Fibroblast of skin of left quadriceps (primary cell): ENCODE measurements at places on chromosomes 16 and 17.

- DNase-seq = no peak
Observed at GRCh38 chr16:49809062-49809461, 46.9 kb downstream of the ZNF423 start.

GRCh38 chr17:28078341-28079229 is 36.1 kb downstream of the NLK start:
- no peak for DNase-seq

DNA sequence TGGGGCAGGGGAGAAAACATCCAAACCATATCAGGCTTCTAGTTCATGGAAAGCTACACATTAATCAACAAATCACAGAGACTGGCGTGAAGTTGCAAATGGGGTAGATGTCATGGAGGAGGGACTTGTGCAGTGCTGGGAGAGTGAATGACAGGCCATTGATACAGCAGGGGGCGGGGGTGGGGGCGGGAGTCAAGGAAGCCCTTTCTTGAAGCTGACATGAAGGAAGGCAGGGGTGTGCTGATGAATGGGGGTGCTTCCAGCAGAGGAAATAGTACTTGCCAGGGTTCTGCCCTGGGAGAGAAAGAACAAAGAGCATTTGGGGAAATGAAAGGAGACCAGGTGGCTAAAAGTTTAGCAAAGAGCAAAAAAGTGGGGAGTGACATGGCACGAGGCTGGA is 269.9 kb downstream of the SHISA9 start:
- DNase-seq = no peak

DNA sequence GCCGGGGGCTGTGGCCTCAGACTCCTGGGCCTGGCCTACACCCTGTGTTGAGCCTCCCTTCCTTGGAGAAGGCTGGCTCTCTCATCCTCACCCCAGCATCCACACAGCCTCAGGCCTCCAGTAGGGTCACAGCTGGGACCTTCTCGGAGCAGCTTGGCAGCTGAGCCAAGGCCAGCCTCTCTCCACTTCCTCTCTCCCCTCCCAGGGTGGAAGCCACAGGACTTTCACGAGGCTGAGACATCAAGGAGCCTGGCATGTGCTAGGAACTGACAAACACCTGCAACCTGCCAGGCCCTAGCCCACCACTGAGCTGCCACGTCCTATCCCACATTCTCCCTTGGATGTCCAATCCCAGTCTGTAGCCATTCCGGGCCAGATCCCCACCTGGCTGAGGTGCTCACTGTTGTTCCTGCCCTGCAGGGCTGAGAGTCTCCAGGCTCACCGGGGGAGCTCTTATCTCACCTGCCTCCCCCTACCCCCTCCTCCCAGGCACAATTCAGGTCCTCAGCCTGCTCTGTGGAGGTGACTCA is 3.1 kb downstream of the MMP15 start:
- DNase-seq = no peak

GRCh38 chr17:55694286-55694910 is 28.3 kb downstream of the TMEM100 start:
- no peak for DNase-seq

GRCh38 chr17:71464241-71464640 is 656.6 kb upstream of the SOX9 start:
- DNase-seq = no peak

DNA sequence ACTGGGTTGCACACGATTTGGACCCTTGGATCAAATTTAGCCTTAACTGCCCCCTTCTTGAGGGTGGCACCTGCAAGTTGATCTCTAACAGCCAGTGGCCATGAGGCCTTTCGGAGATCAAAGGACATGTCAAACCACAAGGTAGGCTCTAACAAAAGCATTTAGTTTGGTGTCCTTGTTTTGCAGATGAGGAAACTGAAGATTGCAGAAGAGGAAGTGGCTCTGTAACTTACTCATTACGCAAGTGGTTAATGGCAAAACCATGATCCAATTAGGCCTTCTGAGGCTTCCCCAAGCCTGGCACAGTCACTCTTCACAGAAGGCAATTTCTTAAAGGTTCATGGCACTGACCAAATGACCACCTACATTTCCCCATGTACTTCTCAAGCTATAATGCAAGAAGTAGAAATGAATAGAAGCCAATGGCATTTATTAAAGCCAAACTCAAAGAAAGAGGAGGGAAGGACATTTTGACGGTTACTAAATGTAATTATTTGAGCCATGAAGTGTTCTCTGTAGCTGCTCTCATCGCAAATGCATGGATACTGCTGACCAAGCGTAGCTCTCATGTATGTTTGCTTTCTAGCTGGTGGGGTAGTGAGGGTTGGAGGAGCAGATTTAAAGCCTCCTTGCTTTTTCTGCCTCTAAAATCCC is 32.8 kb upstream of the ABCC12 start:
- DNase-seq = no peak

- DNase-seq = no peak
Observed at GRCh38 chr16:17552351-17552750, 81.6 kb upstream of the XYLT1 start.

DNA sequence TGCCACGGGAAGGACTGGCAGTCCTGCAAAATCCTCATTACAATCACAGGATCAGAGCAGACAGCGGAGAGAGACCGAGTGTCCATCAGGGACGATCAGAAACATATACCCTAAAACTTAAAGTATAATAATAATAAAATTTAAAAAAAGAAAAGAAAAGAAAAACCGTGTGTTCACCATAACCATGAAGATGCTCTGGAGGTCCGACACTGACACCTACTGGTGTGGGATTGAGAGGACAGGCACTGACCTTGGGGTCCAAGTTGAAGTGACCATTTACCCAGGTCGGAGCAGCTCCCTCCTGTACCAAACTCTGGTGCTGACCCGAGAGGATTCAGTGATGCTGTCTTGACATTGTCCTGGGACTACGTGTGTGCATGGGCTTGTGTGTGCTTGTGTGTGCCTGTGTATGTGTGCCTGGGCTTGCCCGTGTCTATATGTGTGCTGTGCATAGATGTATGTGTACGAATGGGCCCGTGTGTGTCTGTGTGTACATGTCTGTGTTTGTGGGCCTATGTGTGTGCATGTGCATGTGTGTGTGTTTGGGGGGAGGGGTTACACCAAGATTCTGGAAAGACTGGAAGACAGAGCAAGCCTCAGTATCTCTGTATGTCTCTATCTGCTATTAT is 10.0 kb upstream of the CD300LD start:
- DNase-seq = no peak

DNA sequence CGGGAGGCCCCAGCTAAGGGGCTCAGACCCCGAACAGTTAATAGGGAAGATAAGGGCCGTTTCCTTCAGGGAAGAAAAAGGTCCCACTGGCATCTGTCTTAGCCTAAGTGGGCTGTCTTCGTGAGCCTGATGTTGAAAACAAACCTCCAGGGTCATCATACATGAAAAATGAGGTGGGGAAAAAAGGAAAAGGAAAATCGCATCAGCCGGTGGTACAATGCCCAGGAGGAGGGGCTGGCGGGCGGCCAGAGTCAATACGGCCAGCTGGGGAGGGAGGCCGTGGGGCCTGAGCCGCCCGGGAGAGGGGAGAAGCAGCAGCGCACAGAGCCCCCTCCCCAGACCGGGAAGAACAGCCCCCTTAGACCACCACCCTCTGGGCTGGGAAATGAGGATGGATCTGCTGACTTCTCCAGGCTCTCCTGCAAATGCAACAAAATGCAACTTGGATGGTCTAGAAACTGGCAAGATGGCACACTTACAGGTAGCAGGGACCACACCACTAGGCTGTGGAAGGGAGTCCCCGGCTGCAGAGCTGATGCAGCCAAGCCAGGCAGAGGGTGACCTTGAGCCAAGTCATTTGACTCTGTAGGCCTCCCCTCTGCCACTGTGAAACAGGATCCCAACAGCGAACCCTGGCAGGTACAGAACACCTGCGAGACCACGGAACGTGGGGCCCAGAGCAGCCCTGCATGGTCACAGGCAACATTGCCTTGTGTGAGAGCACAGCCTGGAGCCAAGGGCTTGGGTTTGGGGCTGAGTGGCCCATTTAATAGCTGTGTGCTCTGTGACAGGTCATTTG is 448.5 kb downstream of the SOX9 start:
- DNase-seq = no peak

DNA sequence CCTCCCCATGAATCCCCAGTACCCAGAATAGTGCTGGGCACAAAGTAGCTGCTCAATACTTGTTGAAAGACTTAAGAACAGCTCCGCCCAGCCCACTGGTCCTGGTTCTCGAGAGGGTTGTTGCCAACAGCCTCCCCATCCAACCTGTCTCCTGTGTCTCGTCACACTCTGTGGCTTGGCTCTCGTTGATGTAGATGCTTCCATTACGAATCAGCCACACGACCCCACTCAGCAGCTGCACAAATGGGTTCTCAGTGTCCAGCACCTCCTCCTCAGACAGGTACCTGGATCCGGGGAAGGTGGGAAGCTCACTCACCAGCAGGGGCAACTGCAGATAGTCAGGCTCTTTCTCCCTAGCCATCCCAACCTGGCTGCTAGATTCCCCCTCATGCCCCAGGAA is 2.1 kb downstream of the NAGPA start:
- DNase-seq = no peak

- no peak for DNase-seq
Observed at GRCh38 chr17:66416207-66416940, 114.0 kb downstream of the PRKCA start.

GRCh38 chr17:64125937-64126336 is 4.0 kb downstream of the ERN1 start:
- no peak for DNase-seq

DNA sequence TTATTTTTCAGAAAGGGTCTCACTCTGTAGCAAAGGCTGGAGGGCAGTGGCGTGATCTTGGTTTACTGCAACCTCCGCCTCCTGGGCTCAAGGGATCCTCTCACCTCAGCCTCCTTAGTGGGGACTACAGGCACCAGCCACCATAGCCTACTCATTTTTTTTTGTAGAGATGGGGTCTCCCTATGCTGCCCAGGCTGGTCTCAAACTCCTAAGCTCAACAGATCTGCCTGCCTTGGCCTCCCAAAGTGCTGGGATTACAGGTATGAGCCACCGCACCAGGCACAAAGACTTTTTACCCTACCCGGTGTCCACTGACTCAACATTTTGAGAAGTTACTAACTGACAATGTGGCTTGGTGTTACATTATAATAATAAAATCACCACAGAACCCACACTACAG is 7.2 kb downstream of the GRB2 start:
- DNase-seq = no peak

GRCh38 chr16:75550211-75550662 is 5.8 kb downstream of the TMEM231 start:
- DNase-seq = no peak

DNA sequence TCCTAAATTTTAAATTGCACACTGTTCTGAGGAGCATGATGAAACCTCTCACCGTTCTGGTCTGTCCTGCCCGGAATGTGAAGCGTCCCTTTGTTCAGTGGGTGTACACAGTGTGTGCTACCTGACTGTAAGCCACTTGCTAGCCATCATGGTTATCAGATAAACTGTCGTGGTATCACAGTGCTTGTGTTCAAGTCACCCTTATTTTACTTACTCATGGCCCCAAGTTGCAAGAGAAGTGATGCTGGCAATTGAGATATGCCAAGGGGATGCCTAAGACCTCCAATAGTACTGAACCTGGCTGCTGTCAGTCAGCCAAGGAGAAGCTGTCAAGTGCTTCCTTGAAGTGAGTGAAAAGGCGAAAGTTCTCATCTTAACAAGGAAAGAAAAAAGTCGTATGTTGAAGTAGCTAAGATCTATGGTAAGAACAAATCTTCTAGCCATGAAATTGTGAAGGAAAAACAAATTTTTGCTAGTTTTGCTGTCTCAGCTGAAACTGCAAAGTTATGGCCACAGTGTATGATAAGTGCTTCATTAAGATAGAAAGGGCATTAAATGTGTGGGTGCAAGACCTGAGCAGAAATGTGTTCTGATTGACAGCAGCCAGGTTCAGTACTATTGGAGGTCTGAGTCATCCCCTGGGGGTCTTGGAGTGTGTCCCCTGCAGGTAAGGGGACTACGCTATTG is 5.8 kb downstream of the PIK3R6 start:
- no peak for DNase-seq

- DNase-seq = no peak
Observed at GRCh38 chr16:31701734-31702133, 171.9 kb upstream of the ZNF267 start.

DNA sequence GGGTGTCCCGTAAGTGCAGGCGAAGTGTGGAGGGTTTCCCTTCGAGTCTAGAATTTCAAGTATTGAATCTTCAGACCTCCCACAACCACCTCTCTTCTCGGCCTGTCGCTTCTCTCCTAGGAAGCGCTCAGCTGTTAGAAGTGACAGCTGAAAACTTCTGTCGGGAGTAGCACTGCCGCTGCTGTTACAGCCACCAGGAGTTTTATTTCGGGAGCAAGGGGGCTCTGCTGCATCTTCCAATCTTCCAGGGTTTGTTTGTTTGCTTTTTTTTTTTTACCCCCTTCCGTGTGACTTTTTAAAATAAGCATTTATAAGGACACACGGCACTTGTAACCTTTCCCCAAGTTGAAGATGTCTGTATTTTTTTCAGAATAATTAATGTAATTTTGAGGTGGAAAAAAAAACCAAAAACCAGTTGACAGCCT is 767 bp downstream of the RPS6KB1 start:
- DNase-seq = no peak

DNA sequence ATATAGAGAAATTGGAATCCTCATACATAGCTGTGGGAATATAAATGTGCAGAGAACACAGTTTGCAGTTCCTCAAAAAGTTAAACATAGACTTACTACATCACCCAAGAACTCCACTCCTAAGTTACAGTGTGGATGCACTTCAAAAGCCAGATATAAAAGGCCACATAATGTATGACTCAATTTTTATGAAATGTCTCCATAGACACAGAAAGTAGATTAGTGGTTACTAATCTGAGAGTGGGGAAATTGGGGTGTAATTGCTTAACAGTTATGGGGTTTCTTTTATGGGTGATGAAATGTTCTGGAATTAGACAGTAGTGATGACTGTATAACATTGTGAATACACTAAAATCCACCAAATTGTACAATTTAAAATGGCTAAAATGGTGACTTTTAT is 60.9 kb downstream of the CACNG1 start:
- DNase-seq = peak; percentile 34

DNA sequence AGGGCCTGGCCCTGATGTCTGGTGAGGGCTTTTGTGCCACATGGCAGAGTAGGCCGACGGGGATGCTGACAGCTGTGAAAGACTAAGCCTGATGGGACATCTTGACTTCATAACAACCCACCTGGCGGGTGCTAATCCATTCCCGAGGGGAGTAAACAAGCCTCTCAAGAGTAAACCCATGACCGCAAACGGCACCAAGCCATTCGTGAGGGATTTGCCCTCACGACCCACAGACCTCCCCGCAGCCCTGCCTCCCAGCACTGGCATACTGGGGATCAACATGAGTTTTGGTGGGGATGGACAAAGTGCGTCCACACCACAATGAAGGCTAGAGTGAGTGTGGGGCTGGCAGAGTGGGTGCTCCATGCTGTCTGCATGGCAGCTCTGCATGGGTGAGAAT is 11.7 kb downstream of the RNF213 start:
- no peak for DNase-seq

- DNase-seq = no peak
Observed at GRCh38 chr17:16178836-16179235, 36.5 kb downstream of the NCOR1 start.

GRCh38 chr16:27098366-27099049 is 31.8 kb downstream of the C16orf82 start:
- no peak for DNase-seq
